ENCODE measurements at places on chromosomes 1 and 21. TPM values are rescaled to one million over a fixed set of nuclear protein-coding genes. Genes with fewer than 3 reads are reported as not detected.

KLHL21 gene
- total RNA-seq = 34.2 TPM

OPTC gene
- total RNA-seq = not detected

GRCh38 chr1:234923626-234924025, 205.0 kb downstream of the TOMM20 start:
- DNase-seq = no peak

DNA sequence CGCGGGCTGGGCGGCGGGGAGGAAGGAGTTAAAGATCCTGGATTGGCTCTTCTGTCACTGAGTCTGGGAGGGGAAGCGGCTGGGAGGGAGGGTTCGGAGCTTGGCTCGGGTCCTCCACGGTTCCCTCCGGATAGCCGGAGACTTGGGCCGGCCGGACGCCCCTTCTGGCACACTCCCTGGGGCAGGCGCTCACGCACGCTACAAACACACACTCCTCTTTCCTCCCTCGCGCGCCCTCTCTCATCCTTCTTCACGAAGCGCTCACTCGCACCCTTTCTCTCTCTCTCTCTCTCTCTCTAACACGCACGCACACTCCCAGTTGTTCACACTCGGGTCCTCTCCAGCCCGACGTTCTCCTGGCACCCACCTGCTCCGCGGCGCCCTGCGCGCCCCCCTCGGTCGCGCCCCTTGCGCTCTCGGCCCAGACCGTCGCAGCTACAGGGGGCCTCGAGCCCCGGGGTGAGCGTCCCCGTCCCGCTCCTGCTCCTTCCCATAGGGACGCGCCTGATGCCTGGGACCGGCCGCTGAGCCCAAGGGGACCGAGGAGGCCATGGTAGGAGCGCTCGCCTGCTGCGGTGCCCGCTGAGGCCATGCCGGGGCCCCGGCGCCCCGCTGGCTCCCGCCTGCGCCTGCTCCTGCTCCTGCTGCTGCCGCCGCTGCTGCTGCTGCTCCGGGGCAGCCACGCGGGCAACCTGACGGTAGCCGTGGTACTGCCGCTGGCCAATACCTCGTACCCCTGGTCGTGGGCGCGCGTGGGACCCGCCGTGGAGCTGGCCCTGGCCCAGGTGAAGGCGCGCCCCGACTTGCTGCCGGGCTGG, at the start of gene NPR1:
NPR1 (plus strand) TSS at position 170 of the 818 bp plus-strand sequence; CDS start at position 591, 421 bp downstream.
- peak; percentile 88 for DNase-seq

DNA sequence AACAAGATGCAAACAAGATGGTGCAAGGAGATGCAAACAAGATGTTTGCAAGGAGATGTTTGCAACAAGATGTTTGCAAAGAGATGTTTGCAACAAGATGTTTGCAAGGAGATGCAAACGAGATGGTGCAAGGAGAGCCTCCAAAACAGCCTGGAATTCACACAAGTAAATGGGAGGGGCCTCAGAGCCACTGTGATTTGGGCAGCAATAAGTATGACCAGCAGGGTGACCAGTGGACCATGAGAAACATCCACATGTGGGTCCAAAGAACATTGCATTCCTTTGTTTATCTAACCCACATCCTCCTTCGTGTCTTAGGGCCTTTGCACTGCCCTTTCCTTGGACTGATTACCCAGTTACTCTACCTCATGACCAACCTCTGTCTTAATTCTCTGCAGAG, 162.9 kb downstream of the PLPP3 start:
- DNase-seq = no peak

GLRX2 gene
- 16.4 TPM for total RNA-seq

GRCh38 chr1:9084906-9085305, 15.5 kb upstream of the SLC2A5 start:
- DNase-seq = no peak

GRCh38 chr1:7375329-7375728, 395.8 kb upstream of the VAMP3 start:
- DNase-seq = peak; percentile 17

GPATCH4 gene
- 5.7 TPM for total RNA-seq

CD5L gene
- 4.4 TPM for total RNA-seq

DNA sequence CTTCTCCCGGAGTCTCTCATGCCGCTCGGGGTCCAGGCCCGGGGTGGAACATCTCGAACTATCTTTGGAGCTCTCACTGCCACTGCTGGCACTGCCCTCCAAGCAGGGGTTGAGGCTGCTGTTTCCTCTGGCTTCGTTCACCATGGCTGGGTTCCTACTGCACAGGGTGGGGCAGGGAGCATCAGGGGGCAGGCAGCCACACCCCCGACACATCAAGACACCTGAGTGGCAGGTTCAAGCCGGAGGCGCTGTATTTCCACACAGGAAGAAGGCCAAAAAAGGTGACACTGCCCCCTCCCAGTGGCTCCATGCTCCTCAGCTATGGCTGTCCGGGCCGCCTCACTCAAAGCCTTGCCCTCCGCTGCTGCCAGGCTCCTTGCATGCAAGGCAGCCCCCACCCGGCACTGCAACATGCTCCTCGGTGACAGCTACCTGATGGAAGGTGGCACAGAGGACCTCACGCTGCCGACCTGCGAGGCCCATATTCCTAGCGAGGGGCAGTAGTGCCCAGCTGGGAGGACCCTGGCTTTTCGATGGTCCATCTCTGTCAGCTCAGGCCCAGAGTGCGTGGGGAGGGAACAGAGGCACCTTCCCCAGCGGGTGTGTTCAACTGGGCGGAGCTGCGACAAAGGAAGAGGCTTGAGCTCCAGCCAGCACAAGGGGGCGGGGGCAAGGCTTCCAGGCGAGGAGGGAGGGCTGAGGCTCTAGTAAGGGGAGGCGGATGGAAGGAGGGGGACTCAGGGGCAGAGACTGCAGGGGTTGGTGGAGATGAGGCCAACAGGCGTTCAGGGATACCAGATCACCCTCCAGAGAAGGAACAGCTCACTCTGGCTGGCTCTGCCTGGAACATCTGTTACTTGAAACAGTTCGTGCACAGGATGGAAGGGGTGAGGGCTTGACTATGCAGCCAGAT, 2.5 kb downstream of the MTHFR start:
- peak; percentile 95 for DNase-seq

- DNase-seq = peak; percentile 82
Observed at GRCh38 chr1:31763671-31764311, 349 bp downstream of the ADGRB2 start.

DNA sequence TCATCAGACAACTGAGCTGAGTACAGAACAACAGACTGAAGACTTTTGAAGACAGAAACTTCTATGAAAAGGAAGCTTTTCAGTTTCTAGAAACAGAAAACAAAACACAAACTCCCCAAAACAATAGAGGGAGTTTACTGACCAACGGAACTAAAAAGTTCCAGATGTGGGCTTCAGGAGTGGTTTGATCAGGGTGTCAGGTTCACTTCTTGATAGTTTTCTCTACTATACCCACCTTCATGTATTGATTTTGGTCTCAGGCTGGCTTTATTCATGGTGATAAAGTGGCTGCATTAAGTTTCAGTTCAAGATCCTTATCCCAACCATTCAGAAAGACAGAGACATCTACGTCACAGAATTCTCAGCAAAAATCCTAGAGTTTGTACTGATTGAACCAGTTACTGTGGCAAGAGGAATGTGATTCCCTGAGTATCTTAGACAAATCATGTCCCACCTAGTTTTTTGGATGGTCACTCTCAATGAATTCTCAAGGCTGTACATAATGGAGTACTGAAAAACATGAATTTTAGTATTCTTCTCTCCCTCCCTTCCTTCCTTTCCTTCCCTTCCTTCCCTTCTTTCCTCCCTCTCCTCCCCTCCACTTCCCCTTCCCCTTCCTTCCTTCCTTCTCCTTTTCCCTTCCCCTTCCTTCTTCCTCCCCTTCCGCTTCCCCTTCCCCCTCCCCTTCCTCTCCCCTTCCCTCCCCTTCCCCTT, 680.5 kb downstream of the PTPRU start:
- DNase-seq = no peak

GRCh38 chr1:180586671-180587155, 27.9 kb downstream of the OVAAL start:
- no peak for DNase-seq

- no peak for DNase-seq
Observed at GRCh38 chr1:119582801-119583200, 65.3 kb downstream of the ZNF697 start.

DNA sequence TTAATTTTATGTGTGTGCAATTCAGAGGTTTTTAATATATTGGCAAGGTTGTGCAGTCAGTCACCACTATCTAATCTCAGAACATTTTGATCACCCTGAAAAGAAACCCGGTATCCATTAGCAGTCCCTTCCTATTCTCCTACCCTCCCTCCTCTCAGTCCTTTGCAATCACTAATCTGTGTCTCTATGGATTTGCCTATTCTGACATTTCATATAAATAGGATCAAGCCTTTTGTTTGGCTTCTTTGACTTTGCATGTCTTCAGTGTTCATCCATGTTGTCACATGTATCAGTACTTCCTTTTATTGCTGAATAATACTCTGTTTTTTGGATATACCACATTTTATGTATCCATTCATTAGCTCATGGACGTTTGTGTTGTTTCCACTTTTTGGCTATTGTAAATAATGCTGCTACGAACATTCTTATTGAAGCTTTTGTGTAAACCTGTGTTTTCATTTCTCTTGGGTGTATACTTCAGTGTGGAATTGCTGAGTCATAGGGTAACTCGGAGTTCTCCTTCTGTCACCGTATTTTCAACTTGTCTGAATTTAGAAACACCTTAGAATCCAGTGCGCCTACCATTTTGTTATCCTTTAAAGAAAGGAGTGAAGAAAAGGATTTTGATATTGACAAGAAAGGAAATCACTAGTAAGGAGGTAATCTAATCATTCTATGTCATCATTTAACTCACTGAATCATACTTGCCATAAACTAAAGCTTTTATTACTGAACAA, 3.4 kb downstream of the CEP85 start:
- no peak for DNase-seq

- no peak for DNase-seq
Observed at GRCh38 chr1:185463011-185463410, 146.0 kb upstream of the IVNS1ABP start.

DNA sequence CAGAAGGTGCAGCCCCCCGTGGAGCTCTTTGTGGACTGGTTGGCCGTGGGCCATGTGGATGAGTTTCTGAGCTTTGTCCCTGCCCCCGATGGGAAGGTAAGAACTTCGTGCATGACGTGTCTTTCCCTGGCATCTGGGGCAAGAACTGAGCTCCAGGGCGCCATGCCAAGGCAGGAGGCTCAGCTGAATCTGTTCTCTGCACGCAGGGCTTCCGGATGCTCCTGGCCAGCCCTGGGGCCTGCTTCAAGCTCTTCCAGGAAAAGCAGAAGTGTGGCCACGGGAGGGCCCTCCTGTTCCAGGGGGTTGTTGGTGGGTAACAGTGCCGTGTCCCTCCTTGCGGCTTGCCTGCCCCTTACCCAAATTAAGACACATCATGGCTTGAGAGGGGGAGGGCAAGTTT, 27.7 kb downstream of the PADI3 start:
- no peak for DNase-seq

DNA sequence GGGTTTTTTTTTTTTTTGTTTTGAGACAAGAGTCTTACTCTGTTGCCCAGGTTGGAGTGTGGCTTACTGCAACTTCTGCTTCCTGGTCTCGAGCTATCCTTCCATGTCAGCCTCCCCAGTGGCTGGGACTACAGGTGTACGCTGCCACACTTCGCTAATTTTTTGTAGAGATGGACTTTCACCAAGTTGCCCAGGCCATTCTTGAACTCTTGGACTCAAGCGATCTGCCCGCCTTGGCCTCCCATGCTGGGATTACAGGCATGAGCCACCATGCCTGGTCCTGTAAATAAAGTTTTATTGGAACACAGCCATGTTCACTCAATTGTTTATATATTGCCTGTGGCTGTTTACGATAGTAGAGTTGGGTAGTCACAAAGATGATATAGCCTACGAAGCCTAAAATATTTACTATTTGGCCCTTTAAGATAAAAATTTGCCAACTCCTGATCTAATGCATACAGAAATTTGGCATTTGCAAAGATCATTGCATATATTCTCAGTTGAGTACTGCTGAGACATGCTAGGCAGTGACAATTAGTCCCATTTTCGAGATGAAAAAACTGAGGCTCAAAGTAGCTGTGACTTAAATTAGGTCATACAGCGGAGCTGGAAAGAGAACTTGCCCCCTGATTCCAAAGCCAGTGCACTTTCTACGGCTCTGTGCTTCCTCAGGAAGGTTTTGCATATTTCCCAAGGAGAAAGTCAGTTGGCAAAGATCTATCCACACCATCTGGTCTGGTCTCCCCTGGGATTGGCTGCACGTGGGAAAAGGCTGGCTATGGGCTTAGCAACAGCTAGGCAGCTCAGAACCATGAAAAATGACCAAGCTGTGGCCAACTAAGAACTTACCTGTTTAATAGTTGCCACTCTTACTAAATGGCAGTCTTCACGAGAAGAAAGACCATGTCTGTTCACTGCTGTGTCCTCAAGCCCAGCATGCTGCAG, 19.4 kb downstream of the MECR start:
- no peak for DNase-seq

BRDT gene
- total RNA-seq = not detected

DNA sequence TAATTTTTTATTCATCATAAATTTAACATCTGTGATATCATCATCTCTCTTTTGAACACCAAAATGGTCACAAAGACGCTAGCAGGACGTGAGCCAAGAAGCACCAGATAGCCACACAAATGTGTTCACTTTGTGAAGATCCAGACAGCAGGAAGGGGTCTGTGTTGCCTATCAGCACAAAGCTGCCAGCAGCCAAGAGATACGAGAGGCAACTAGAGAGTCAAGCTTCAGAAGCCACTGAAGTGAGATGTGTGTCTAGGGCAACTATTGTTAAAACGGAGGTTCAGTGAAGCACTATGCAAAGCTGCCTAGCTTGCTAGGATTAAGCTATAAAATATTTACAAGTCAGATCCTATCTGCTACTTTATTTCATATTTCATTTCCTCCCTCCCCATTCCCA, 45.3 kb downstream of the NDC1 start:
- DNase-seq = no peak

- DNase-seq = no peak
Observed at GRCh38 chr1:226629896-226630550, 81.5 kb downstream of the STUM start.

KCNJ9 gene
- not detected for total RNA-seq

MYBPHL gene
- 1.8 TPM for total RNA-seq

MRPS15 gene
- 83.6 TPM for total RNA-seq

ATAD3C gene
- 15.7 TPM for total RNA-seq

CFAP45 gene
- 8.9 TPM for total RNA-seq

DNA sequence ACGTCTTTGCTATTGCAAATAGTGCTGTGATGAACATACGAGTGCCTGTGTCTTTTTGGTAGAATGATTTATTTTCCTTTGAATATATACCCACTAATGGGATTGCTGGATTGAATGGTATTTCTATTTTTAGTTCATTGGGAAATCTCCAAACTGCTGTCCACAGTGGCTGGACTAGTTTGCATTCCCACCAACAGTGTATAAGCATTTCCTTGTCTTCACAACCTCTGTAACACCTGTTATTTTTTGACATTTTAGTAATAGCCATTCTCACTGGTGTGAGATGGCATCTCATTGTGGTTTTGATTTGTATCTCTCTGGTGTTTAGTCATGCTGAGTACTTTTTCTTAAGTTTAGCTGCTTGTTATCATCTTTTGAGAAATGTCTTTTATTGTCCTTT, 215.0 kb downstream of the FMN2 start:
- no peak for DNase-seq

- DNase-seq = no peak
Observed at GRCh38 chr1:82154219-82154970, 353.7 kb downstream of the ADGRL2 start.

GRCh38 chr1:205170532-205171269, 40.8 kb downstream of the DSTYK start:
- DNase-seq = no peak
